Bone marrow (tissue), 2 donors: ENCODE measurements at places on chromosomes 2 and 18.

- no peak for DNase-seq
Observed at GRCh38 chr2:234851451-234851850, 100.4 kb upstream of the SH3BP4 start.

DNA sequence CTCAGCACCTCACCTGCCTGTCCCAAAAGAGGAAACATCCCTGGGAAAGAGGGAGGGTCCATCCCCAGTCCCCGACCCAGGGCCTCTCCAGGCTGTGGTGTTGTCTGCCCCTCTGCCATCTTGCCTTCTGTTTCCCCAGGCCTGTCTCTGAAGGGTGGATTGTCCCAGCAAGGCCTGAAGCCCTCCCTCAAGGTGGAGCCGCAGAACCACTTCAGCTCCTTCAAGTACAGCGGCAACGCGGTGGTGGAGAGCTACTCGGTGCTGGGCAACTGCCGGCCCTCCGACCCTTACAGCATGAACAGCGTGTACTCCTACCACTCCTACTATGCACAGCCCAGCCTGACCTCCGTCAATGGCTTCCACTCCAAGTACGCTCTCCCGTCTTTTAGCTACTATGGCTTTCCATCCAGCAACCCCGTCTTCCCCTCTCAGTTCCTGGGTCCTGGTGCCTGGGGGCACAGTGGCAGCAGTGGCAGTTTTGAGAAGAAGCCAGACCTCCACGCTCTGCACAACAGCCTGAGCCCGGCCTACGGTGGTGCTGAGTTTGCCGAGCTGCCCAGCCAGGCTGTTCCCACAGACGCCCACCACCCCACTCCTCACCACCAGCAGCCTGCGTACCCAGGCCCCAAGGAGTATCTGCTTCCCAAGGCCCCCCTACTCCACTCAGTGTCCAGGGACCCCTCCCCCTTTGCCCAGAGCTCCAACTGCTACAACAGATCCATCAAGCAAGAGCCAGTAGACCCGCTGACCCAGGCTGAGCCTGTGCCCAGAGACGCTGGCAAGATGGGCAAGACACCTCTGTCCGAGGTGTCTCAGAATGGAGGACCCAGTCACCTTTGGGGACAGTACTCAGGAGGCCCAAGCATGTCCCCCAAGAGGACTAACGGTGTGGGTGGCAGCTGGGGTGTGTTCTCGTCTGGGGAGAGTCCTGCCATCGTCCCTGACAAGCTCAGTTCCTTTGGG lies 47.2 kb downstream of the BOLA3 start:
- DNase-seq = no peak

GRCh38 chr2:76958749-76959148 lies 563.4 kb downstream of the LRRTM4 start:
- no peak for DNase-seq

GRCh38 chr2:205766779-205767359 lies 84.6 kb downstream of the NRP2 start:
- peak; percentile 48 for DNase-seq

DNA sequence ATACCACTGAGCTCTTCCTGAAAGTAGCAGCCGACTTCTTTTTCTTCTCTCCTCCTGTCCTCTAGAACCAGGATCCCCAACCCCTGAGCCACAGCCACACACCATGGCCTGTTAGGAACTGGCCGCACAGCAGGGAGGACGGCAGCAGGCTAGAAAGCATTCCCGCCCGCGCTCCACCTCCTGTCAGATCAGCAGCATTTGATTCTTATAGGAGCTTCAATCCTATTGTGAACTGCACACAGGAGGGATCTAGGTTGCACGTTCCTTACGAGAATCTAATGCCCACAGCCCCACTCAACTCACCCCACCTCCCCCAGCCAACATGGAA lies 179.1 kb upstream of the SH3BP4 start:
- no peak for DNase-seq

- DNase-seq = no peak
Observed at GRCh38 chr2:29743516-29743915, 177.9 kb downstream of the ALK start.

DNA sequence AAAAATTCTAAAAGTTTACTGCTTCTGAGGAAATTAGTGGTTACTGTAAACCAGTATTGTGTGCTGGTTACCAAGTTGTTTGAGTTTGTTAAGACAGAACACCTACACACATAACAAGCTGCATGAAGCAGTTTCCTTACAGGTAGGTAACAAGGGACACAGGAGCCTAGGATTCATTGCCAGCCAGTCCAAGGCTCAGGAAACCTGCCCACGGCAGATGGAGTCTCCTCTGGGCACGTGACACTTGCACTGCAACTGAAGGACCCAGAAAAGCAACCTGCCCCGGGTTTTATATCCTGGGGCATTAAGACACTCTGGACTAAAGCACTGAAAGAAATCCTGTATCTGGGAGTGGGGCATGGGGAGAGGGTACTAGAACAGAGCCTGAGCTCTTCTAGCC lies 639.3 kb downstream of the ADCYAP1 start:
- no peak for DNase-seq

DNA sequence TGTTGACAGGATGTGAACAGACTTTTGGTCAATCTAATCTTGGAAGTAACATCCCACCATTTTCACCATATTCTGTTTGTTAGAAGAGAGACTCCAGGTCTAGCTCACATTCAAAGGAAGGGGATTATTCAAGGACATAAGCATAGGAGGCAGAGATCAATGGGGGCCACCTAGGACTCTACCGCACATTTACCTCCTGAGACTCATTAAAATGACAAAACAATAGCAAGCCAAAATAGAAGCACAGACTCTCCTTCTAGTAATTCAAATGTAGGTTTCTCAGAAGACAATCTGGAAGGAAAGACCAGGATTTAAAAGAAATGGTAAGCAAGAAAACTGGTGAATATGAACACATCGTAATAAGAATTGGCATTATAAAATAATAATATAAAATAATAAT lies 156.4 kb upstream of the KYNU start:
- DNase-seq = no peak

- no peak for DNase-seq
Observed at GRCh38 chr2:27086724-27087593, at the start of gene KHK. TSS of gene KHK (plus strand) at chr2:27086772. CDS start at chr2:27087260, 488 bp downstream.

GRCh38 chr2:66840321-66841002 lies 405.5 kb downstream of the MEIS1 start:
- no peak for DNase-seq

- no peak for DNase-seq
Observed at GRCh38 chr18:76265497-76266235, 229.4 kb downstream of the ZNF516 start.

GRCh38 chr18:34097312-34097711 lies 127.4 kb downstream of the NOL4 start:
- DNase-seq = no peak

DNA sequence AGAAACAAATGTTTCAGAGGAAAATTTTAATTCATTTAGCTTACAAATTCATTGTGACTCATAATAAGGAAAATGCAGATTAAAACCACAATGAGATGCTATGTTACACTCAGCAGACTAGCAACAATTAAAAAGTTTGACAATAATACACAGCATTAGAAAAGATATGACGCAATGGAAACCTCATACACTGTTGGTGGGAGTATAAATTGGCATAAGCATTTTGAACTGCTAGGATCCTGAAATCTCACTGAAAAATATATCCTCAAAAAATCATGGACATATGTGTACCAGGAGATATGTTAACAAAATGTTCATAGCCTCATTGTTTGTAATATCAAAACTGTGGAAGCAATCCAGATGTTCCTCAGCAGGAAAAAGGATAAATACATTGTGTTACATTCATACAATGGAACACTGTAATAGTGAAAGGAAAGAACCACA lies 13.7 kb downstream of the CALCRL start:
- DNase-seq = no peak
